Effector memory CD4-positive, alpha-beta T cell (primary cell): ENCODE measurements at places on chromosomes 2 and 18.

DNA sequence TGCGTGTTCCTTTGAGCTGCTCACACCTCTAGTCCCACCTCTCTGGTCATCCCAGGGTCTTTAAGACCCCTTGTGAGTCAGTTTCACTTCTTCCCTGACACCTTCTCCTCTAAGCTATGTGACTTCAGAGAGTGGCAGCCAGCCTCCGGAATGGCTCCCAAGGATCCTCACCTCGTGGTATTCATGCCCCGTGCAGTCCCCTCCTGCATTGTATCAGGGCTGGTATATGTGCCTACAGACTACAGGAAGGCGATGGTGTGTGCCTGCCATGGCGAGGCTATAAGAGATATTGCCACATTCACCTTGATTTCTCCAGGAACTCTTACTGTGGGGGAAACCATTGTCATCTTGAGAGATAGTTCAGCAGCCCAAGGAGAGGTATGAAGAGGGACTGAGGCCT, 128.0 kb upstream of the SMAD2 start:
- no peak for DNase-seq

- DNase-seq, result no peak
These were observed 27.6 kb upstream of the UGP2 start for GRCh38 chr2:63814114-63814513.

- no peak for DNase-seq
These were observed 84.0 kb downstream of the SEPTIN10 start for GRCh38 chr2:109529532-109530449.

GRCh38 chr2:4915357-4915756, 776.8 kb upstream of the SOX11 start:
- no peak for DNase-seq

GRCh38 chr2:26721115-26722032, 28.9 kb downstream of the KCNK3 start:
- no peak for DNase-seq
